Mesendoderm (in vitro differentiated cells): ENCODE measurements at places on chromosomes 4 and X.

DNA sequence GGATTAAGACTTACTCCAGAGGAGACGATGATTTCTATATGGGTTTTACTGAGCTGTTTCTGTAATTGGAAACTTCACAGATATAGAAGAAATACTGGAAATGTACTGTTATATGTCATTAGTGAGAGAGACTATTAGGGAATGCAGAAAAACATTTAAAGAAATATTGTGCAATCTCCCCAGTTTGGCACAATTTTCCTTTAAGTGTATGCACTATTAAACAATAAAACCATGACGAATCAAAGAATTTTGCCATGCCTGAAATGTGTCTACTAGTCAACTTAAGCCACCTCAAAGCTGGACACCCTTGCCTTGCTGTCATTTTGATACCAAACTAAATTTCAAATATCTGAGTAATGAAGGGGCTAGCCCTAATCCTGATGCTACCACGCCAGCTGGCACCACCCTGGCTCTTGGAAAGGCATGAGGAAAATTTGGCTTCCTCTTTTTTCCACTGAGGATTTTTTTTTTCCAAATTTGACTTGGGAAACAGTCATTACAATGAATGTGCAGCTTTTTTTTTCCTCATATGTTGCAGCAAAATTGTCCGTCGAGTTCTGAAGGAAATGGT lies 36.1 kb downstream of the MTTP start:
- no peak for DNase-seq

DNA sequence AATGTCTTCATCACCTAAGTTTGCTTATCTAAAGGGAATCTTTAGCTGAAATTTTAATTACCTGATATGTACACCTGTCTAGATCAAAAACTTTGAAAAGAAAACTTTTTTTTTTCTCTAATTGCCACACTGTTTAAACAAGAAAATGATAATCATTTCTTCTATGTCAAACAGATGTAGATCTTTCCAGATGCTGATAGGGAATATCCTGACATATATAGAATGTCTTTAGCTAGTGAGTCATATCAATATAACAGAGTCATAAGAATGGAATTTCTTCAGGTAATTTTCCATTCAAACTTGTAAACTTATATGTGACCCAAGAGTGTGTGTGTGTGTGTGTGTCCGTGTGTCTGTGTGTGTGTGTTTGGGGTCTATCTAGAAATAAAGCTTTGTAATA lies 271.9 kb downstream of the GPM6A start:
- DNase-seq: no peak

GRCh38 chr4:107379054-107379869 lies 340.8 kb downstream of the PAPSS1 start:
- DNase-seq: peak; percentile 39

GRCh38 chr4:41000356-41000755 lies 214.0 kb downstream of the APBB2 start:
- DNase-seq: no peak

GRCh38 chrX:84340968-84341367 lies 153.0 kb upstream of the RPS6KA6 start:
- DNase-seq: no peak

DNA sequence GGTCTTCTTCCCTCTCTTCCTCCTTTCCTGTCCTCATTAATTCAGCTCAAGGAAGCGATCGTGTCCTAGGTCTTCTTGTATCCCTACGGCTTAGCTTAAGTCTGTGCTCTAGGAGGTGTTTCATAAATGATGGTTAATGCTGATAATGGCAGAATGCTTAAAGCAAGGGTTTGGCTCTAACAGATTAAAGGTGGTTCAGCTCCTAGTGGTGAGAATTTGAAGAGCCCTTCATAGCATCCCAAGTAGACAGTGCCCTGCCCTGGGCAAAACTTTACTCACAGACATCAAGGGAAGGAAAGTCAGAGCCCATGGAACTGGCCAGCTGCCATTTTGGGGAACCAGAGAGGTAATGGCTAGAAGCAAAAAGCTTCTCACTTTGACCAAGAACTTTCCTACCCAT lies 47.0 kb upstream of the PGRMC1 start:
- peak; percentile 27 for DNase-seq

DNA sequence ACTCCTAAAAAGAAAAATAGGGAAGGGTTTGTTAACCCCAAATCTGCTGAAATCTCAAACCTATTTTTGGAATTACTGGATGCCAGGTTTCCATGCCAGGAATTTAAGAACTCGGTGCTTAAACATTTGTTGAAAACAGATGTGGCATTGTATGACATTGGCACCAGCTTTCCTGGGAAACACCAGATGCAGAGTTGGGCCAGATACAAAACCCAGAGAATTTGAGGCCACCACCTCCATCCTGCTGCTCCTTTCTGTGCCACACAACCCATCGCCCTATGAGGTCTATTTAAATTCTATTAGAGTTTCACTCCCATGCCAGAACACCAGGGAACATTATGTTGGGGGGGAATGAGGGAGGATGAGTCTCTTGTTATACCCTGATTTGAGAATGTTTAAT lies 71.7 kb downstream of the ARAP2 start:
- no peak for DNase-seq

- no peak for DNase-seq
Measured at GRCh38 chr4:176778491-176778890, 14.2 kb downstream of the VEGFC start.

DNA sequence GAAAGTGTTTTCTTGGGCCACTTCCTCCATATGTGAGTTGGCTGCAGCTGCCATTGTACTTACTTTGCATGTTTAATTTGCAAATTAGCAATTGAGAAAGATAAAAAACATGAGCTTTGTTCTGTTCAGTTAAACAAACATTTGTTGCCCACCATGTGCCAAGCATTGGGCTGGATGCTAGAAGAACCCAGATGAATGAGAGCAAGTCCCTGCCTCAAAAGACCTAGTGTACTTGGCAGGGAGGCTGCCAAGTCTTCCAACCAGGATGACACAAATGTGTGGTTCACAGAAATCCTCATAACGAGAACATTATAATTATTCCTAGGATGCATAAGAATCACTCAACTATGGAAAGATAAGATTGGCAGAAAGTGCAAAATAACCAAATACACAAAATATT lies 66.7 kb downstream of the GPM6A start:
- no peak for DNase-seq

- DNase-seq: no peak
Measured at GRCh38 chr4:33316033-33316432, 2595.9 kb downstream of the PCDH7 start.

- DNase-seq: no peak
Measured at GRCh38 chrX:63679432-63679831, 105.6 kb downstream of the ARHGEF9 start.

GRCh38 chr4:85499573-85499972 lies 24.6 kb downstream of the ARHGAP24 start:
- DNase-seq: no peak
